ENCODE measurements at places on chromosomes 1 and 21.

- DNase-seq: no peak
Measured at GRCh38 chr1:67919274-67920072, 86.2 kb upstream of the GNG12 start.

- DNase-seq: no peak
Measured at GRCh38 chr1:10698726-10699469, 97.5 kb downstream of the CASZ1 start.

DNA sequence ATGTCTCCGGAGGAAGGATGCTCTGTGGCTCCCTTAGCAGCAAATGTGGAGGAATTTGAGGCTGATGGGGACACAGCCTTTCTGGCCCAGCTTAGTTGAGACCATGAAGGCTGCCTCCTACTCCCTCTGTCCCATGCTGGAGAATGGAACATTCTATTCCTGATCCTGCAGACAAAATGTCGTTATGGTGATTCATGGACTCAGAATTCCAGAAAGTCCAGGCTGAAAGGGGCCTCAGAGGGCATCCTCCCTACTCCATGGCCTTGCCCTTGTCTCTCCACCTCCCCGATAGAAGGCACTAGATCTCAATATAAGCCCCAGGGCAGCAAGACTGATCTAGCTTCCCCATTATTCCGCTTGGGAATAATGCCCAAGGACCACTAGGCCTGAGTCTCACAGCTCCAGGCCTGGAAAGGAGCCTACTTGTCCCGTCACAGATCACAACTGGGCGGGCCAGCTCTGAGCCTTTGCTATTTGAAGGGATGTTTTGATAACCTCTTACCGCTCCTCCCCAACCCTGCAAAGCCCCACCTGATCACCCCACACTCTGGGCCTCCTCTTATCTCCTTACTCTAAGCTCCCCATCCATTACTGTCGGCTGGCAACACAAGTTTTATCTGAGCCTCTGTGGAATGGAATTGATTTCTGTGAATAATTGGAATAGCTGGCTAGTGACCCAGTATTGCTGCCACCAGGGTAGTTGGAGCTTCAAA is 52.8 kb upstream of the TRABD2B start:
- no peak for DNase-seq

GRCh38 chr21:14312871-14313270 is 70.1 kb downstream of the HSPA13 start:
- DNase-seq: no peak

DNA sequence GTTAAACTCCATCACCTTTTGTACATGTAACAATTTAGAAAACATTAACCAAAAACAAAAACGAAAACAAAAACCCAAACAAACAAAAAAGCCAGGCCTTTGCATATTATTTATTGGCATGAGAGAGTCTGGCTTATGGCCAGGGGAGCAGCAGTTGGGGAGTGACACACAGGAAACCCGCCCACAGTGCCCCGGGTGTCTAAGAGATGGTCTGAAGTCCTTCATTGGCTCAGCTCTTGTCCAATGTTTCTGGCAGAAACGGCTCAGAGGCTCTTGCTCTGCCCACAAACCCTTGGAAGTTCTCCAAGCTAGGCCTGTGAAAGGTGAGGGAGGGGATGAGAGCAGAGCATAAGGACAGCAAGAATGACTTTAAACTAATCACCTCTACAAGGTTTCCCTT is 131.5 kb downstream of the CNIH3 start:
- DNase-seq: no peak
